BE2C (cell line): ENCODE measurements at places on chromosomes 1 and 21.

DNA sequence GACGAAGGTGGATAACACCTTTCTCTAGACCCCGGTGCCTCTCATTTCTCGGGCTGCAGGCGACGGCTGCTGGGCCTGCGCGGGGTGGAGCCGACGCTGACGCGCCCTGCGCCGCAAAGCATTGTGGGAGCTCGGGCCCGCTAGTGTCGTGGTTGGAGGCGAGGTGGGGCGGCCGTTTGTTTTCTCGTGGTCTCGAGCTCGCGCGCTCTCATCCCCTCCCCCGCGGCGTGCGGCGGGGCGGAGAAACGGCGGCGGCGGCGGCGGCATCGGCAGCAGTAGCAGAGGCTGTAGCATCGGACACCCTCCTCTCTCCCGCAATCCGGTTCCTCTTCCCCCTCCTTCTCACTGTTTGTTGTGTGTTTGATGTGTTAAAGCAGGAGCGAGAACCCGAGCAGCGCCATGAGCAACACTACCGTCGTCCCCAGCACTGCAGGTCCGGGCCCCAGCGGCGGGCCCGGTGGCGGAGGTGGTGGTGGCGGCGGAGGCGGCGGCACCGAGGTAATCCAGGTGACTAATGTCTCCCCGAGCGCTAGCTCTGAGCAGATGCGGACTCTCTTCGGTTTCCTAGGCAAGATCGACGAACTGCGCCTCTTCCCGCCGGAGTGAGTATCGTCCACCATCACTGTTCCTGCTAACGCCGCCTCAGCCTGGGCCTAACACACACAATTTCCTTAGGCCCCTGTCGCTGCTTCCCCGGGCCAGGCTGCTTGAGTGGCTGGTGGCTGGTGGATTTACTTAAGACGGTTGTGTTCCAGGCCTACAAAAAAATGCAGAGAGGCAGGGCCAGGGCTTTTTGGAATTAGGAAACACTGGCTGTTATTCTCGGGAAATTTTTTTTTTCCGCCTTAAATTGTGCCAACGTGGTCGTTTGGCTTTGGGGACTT is at the start of gene SRSF11:
Gene SRSF11, plus strand, starts transcription at position 143 of the 884 bp plus-strand sequence. Its CDS starts 257 bp downstream, at position 400.
- peak; percentile 92 for DNase-seq

DNA sequence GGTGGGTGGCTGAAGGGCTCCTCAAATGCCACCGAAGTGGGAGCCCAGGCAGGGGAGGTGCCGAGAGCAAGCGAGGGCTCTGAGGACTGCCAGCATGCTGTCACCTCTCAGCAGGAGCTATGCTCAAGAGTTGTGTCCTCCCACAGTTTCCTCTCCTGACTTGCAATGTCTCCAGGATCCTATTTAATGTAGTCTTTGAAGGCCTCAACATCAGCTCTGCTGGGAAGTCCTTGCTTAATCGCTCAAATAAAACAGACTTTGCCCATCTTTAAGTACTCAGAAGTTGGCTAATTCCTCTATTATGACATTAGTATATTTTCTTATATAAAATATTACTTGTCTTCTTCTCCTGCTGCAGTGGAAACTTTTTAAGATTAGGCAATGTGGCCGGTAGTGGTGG is 154.2 kb upstream of the NRIP1 start:
- no peak for DNase-seq

- DNase-seq = no peak
Measured at GRCh38 chr1:103101399-103101798, 6.9 kb downstream of the COL11A1 start.

- no peak for DNase-seq
Measured at GRCh38 chr1:243712941-243713340, 137.1 kb downstream of the AKT3 start.

- no peak for DNase-seq
Measured at GRCh38 chr1:225454733-225455132, 26.9 kb upstream of the LBR start.

GRCh38 chr1:12001249-12001917 is 17.9 kb upstream of the MIIP start:
- peak; percentile 52 for DNase-seq

DNA sequence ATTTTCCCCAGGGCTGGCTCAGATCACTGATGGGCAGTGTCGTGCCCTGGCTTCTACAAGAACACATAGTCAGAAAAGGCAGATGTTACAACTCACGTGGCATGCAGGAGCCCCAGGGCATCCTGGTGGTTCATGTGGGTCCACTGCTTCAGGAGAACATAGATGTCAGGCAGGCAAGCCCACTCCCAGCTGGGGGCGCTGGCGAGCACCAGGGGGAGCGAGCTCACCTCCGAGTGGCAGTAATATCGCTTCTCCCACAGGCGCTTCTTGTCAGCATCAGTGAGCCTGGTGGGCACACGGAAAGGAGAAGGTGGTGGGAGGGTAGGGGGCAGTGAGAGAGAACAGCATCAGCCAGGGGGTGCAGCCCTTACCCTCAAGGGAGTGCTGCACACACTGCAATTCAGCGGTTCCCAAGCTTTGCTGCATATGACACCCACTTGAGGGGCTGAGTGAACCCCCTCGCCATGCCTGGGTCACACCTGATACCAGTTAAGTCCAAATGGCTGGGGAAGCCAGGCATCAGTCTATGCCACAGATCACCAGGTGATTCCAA is 34.3 kb upstream of the PPP1R15B start:
- peak; percentile 88 for DNase-seq

- no peak for DNase-seq
Measured at GRCh38 chr1:168466714-168467131, 77.1 kb downstream of the XCL2 start.

DNA sequence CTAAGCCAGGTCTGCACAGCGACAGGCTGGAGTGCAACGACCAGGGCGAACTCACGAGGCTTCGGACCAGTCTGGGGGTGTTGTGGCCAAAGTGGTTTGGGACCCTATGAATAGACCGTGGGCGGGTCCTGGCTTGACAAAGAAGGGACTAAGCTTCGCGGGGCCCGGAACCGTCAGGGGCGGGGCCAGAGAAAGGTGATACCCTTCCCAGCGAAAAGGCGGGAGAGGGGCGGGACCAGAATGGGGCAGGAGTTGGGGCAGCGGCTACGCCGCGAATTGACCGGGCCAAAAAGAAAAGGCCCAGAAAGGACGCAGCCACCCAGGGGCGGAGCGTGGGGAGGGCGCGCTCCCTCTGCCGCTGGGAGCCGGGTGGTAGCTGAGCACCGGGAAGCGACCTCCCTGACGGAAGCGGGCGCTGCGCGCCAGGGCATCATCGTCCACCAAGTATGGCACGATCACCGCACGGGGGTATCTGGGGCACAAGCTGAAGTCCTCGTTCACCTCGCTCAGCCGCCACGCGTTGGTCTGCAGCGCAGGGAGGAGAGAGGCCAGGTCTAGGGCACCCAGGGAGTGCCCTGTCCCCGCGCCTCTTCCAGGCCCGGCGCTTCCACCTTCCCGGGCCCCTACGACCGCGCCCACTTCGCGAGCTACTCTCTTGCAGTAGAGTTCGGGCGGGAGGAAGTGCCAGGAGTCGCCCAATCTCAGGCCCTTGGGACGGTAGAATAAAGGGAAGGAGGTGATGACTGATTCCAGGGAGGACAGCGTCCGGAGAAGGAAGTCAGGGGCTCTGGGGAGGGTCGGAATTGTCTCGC is 6.7 kb upstream of the FAM167B start:
- peak; percentile 46 for DNase-seq

DNA sequence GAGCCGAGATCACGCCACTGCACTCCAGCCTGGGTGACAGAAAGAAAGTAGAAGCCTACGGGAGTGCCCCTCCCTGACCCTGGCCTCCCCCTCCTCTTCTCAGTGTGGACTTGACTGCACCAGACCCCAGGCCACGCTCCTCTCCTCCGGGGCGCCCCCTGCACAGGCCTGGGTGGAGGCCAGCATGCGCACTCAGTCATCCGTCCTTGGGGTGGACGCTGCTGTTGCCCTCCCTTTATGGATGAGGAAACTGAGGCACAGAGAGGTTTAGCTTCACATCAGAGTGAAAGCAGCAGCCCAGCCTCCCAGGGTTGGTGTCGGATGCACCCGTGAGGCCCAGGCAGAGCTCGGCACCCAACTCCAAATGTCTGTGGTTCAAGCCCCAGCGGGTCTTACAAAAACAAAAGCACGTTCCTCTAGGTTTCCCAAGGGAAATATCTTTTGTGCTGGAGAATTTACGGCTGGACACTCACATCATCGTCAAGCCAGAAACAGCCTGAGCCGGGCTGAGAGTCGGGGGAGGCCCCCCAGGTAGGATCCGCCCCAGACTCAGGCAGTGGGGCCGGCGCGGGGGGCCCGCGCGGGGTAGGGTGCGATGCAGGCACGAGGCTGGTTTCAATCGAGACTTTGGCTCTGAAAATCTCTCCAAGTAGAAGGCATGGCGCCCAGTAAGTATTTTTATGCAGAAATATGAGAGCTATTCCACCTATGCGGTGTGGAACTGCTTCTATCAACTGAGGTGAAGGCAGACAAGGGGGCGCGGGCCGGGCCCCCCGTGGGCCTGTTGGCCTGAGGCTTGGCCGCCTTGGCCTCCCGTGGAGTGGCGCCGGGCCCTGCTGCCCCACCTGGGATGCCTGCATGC is 36.6 kb downstream of the MORN1 start:
- DNase-seq = peak; percentile 1
